ENCODE measurements at places on chromosomes 12 and 14.

GRCh38 chr14:30256627-30257026 is 302.3 kb upstream of the G2E3 start:
- DNase-seq = no peak

DNA sequence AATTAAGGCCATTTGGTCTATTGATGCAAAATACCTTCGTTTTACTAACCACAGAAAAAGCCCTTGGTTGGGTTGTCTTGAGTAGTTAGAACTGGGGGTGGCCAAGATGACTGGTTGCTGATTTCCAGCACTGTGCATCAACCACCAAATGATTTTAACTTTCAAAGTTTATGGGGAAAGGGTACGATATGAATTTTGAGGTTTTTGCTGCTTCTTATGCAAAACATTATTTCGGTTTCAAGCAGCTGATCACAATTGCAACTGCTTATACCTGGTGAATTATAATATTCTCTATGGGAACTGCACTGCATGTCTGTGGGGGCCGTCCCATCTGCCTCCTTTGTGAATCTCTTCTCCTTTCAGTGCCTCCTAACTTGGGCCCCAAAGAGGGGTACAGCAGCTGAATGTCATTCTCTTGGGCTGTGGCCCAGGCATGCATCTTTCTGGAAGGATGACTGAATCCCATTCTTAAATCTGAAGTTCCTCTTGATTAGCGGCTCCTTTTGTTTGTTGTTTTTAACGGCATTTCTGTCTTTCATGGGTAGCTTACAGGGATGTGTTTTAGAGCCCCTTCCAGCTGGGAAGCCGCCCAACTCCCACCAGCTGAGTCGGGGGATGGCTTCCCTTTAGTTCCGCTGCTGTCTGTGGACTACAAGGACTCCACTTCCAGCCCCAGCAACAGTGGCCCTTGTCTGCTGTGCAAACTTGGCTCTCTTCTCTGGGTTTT is 479.8 kb downstream of the ZFP36L1 start:
- DNase-seq = no peak

- DNase-seq = no peak
These were observed 309.9 kb downstream of the ADGRD1 start for GRCh38 chr12:131263626-131264025.

DNA sequence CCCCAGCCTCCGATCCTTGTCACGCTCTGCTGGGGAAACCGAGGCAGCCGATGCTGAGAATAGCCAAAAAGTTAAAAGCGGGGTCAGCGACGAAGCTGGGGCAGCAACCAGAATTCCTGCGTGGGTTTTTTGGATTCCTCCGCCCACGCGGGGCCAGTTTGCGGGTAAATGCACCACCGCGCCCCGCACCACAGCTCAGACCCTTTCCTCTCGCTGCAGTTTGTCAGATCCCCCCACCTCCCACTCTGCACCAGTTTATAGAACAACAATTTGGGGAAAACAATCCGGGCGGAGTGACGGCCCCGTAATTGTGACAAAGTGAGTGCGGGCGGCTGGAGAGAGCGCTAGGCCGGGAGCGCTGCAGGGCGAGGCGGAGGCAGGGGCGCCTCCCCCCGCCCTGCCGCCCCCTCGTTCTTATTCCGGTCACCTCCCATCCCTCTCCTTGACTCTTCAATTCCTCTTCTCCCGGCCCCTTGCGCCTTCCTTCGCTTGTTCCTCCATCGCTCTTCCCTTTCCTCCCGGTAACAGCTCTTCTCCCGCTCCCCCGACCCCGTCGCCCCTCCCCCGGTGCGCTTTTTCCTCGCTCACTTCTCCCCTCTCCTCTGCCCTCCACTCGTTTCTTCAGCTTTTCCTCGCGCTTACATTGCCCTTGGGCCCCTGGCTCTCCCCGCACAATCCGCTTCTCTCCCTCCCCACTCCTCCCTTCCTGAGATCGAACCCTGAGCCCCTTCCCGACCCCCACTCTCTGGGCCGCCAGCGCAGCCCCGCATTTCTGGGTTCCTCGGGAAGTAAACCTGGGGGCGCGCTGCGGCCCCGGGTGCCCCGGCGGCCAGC is 646 bp upstream of the DNAJC22 start:
- DNase-seq = no peak

DNA sequence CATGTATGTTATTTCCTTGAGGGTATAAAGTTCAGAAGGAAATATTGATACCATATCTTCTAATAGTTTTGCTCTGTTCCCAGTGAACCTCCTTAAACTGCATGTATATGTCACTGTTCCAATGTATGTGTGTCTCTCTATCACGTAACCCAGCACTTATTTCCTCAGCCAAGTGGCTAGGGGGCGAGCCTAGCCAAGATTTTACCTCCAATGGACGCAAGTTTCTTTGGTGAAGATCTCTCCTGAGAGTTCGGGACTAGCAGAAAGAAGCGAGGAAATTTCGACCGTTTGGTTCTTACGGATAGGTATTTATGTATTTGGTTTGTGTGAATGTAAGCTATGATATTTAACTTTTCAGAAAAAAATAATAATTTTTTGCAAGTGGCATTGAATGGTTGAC is 2.5 kb downstream of the SFSWAP start:
- no peak for DNase-seq

- no peak for DNase-seq
These were observed 234.0 kb downstream of the ADAMTS20 start for GRCh38 chr12:43318021-43318420.

GRCh38 chr14:92926180-92926845 is 3.4 kb downstream of the CHGA start:
- DNase-seq = no peak

DNA sequence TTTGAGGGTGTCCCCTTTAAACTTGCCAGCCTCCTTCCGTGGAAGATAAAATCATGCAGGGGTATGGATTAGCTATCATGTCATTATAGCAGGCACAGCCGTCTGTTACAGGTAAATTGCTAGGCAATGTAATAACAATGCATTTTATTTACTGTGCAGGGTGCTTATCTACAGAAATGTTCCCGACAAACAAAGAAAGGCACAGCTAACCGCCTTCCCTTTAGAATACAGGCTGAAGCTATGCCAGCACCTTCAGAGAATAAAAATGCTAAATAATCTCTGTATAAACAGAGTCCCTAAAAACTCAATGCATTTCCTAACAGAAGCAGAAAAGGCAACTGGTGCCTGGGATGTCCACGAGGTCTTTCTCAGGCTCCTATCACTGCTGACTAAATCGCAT is 239.2 kb downstream of the SPTSSA start:
- no peak for DNase-seq

- no peak for DNase-seq
These were observed 147.9 kb downstream of the DACT1 start for GRCh38 chr14:58785701-58786100.

DNA sequence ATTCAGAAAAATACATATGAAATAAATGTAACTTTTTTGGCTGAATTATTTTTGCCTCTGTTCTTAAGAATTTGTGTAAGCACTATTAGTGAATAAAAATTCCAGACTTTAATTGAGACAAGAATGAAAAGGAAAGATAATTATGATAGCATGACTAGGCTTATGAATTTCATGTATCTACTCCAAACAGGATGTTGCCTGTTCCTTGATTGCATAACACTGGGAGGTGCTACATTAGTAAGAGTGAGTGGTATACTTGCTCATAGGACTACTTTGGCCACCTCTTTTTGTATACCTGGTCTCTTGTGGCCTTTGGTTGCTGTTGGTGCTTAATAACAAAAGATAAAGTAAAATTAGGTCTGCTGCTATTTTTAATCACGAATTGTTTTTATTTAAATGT is 112.8 kb downstream of the NAV3 start:
- no peak for DNase-seq

DNA sequence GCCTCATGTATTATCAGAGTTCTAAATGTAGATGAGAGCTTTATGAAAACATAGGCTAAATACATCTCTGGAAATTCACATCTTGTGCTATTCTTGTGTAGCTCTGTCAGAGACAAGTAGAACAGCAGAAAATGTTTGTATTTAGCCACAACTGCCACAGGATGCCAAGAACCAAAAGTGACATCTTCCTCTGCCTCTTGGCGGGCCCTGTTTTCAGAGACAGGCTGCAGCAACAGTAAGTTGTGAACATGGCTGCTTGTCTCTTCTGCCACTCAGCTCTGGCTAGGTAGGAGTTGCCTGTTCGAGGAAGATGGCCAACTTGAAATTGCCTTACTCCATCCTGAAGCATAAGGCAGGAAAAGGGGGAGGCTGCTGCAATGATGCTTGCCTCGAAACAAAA is 30.4 kb downstream of the SETD3 start:
- no peak for DNase-seq

- DNase-seq = no peak
These were observed 16.9 kb upstream of the AICDA start for GRCh38 chr12:8629486-8630033.

GRCh38 chr14:84533791-84534190 is 996.2 kb upstream of the FLRT2 start:
- no peak for DNase-seq

DNA sequence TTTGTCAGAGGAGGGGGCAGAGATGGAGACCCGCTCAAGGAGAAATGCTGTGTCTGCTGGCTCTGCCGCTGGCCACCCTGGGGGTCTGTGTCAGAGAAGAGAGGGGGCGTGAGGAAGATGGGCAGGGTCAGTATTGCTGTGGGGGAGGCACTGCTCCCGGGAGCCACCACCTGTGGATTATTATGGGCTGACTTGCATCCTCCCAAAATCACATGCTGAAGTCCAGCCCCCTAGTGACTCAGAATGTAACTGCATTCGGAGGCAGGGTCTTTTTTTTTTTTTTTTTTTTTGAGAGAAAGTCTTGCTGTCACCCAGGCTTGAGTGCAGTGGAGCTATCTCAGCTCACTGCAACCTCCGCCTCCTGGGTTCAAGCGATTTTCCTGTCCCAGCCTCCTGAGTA is 12.3 kb downstream of the ABCD4 start:
- DNase-seq = no peak

- no peak for DNase-seq
These were observed 206.4 kb upstream of the PELI2 start for GRCh38 chr14:55911776-55912175.

- no peak for DNase-seq
These were observed 63.2 kb upstream of the LMNTD1 start for GRCh38 chr12:25616286-25616685.
